Caco-2 (cell line): ENCODE measurements at places on chromosomes 5 and 9.

- DNase-seq, result no peak
Measured at GRCh38 chr5:1096838-1097237, 15.0 kb downstream of the SLC12A7 start.

DNA sequence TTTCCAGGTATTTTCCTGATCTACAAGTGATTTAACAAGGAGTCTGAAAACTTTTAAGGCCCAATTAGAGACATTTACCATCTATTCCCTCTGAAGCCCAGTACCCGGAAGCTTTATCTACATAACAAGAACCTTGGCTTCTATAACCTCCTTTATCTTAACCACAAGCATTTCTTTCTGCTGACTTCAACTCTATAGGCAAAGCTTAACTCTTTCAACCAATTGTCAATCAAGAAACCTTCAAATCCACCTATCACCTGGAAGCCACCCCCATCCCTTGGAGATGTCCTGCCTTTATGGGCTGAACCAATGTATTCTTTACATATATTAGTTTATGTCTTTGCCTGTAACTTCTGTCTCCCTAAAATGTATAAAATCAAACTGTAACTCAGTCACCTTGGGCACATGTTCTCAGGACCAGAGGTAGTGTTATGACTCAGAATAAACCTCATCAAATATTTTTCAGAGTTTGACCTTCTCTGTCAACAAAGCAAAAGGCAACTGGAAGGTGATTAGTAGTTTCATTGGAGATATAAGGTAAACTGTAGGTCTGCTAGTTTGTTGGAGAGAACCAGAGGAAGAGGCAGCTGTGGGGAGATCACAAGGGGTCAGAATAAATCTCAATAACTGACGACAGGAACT is 13.0 kb upstream of the RIMOC1 start:
- no peak for DNase-seq

GRCh38 chr5:57186194-57186593 is 12.3 kb downstream of the GPBP1 start:
- no peak for DNase-seq

DNA sequence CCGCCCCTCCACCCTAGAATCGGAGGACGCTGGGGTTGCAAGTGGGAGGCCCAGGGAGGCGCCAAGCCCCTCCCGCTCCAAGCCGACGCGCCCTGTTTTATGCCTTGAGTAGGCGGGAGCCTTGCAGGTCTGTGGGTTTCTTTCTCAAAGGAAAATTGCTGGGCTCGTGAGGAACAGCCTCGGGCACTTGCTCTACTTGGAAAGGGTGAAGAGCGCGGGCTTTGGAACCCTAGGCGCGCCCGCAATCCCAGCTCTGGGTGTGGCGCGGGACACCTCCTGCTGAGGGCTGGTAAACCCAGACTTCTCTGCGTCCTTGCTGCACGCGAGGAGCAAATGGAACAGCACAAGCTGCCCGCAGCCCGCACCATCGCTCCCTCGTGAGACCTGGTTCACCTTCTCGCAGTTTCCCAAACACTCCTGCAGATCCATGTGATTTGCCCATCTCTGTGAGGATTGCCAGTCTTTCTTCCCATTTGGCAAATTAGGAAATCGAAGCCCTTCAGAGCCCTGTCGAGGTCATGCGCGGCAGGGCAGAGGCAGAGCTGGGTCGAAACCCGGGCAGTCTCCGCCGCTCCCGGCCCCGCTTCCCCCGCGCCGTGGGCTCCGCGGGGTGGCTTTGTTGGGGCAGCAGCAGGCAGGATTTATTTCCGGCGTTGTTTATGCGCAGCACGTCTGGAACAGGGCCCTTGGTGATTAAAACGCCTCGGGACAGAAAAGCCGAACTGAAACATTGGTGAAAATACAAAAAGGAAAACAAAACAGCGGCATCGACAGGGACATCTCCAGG is 98.4 kb upstream of the CPLX2 start:
- DNase-seq, result no peak

DNA sequence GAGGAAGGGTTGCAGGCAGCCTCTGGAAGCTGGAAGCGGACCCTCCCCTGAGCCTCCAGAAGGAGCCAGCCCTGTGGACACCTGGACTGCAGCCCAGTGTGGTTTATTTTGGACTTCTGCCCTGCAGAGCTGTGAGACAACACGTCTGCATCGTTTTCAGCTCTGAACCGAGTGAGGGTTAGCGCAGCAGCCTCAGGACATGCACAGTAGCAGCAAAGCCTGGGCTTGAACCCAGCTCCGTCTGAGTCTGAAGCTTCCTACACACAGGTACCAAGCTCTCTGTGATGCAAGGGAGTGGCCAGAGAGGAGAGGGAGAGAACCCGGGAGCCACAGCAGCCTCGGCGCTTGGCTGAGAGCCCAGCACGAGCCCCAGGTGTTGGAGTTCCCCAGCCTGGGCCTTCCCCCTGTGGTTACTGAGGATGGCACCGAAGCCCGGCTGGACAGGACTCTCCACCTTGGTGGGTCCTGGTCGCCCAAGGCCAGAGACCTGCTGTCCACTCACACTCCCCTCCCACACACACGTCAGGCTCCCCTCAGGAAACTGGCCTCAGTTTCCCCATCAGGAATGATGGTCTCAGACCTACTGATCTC is 128.2 kb downstream of the OLFM1 start:
- no peak for DNase-seq
